KBM-7 (cell line): ENCODE measurements at places on chromosomes 2 and 18.

GRCh38 chr18:55275039-55275901, 312.7 kb downstream of the TCF4 start:
- DNase-seq, result peak; percentile 39

DNA sequence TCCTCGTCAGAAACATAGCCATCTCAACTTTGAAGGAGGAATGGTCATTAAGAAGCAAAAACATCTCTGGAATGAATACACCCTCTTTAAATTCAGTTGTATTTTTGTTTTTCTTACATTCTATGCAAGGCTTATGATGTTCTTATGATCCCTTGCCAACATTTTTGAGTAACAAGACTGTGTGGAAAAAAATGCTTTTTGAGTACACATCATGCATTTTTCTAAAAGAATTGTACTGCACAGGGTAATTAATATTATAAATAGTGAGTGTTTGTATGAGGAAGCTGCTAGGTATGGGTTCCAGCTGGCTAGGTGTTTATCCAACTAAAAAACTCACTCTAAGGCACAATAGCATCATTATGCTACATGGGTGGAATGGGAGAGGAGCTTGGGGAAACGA, 59.0 kb upstream of the SPATS2L start:
- no peak for DNase-seq

- no peak for DNase-seq
These were observed 16.1 kb downstream of the MTX2 start for GRCh38 chr2:176285321-176285720.

DNA sequence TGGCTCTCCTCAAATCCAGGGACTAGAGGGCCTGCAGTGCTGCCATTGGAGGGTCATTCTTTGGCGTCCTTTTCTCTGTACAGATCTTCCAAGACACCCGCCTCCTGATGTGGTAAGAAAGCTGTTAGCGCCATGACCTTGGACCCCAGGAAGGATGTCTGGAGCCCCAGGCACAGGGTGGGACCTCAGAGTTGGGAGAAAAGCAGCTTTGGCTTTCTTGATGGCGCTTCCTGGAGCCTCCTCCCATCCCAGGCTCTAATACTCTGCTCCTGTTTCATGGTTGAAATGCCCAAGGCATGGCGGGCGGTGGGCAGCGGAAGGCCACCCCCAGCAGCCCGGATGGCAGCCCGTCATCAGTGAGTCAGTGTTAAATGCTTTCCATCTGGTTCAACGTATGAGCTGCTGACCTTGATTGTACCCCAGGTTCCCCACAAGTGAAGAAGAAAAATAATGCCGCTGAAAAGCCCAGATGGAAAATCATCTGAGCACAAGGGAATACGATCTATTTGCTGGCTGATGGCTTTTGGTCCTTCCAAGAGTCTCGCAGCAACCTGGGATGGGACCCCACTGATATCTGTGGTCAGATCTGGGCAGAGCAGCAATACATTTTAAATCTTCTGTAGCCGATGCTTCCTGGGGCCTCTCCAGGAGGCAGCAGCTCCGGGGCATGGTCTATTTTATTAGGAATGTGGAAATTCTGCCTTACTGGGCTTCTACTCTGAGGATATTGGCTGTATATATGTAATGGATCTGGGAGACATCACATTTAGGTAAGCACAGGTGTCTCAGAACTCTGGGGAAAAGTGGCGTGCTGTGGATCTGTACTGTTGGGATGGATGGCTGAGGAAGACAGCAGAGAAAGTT, 15.1 kb downstream of the ACKR3 start:
- no peak for DNase-seq

DNA sequence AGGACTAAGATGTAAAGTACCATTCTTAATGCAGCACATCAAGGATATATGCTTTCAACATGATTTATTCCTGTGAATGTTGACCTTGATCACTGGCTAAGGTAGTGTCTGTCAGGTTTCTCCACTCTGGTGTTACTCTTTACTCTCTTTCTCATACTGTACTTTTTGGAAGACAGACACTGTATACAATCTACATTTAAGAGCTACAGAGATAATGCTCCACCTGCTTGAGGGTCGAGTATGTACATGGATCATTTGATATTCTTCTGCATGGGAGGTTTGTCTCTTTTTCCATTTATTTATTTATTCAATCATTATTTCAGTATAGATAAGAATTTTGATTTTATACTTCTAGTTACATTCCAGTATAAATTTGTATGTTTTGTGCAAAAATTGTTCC, 199.5 kb upstream of the RGPD4 start:
- no peak for DNase-seq

DNA sequence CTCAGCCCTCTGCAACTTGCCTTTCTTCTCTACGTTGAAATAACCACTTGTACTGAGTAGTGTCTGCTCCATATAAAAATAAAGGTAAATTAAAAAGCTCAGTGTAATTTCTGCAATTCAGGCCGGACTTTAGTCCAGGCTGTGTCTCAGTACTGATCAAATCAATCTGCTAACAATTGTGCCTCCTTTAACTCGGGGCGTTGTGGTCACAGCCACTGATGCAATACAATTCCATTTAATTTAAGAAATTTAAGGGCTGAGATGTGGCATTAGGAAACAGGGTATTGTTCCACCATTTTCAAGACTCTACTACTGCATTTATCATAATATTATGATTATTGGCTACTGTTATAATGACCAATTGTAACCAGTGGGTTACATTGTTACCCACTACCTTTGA, 60.0 kb upstream of the NPAS2 start:
- DNase-seq, result no peak

- peak; percentile 27 for DNase-seq
These were observed 323.7 kb downstream of the ARHGAP15 start for GRCh38 chr2:143452817-143453451.

DNA sequence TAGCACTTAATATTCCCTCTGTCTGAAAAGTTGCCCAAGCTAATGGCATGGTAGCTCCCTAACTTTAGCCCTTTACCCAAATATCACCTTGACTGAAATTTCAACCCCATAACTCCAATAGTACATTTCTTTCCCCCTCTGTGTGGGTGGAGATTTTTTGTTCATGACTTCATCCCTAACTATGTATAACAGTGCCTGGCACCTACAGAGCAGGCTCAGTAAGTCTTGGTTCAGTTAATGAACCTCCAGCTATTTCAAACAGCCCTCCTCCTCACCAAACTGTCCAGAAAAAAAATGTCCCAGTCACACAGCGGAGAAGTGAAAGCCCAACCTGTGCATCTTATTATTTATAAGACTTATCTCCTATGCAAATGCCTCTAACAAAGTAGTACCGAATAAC, 18.6 kb downstream of the BUB1 start:
- no peak for DNase-seq

GRCh38 chr2:74693213-74693612, 39.2 kb downstream of the SEMA4F start:
- no peak for DNase-seq
